ENCODE measurements at places on chromosomes 5 and 9.

DNA sequence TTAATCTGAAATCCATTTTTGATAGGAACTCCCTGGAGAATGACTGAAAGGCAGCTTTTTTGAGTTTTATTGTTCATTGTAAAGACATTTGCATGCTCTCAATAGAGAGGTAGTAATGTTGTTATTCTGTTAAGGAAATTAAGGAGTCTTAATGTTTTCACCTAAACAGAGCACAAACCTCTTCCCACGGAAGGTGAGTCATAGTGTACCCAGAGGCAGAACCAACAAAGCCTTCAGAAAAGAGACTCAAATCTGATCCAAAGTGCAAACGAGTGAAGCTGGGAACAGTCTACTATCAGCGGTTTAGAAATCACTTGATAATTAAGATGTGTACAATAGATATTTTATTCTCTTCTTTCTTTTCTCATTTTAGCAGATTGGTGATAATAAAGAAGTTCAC lies 470.5 kb downstream of the PLK2 start:
- no peak for DNase-seq

- no peak for DNase-seq
Observed at GRCh38 chr9:125043148-125043547, 100.2 kb downstream of the SCAI start.

- DNase-seq: no peak
Observed at GRCh38 chr9:102845827-102846371, 149.2 kb upstream of the CYLC2 start.

GRCh38 chr5:33257807-33258429 lies 182.8 kb upstream of the TARS1 start:
- no peak for DNase-seq

DNA sequence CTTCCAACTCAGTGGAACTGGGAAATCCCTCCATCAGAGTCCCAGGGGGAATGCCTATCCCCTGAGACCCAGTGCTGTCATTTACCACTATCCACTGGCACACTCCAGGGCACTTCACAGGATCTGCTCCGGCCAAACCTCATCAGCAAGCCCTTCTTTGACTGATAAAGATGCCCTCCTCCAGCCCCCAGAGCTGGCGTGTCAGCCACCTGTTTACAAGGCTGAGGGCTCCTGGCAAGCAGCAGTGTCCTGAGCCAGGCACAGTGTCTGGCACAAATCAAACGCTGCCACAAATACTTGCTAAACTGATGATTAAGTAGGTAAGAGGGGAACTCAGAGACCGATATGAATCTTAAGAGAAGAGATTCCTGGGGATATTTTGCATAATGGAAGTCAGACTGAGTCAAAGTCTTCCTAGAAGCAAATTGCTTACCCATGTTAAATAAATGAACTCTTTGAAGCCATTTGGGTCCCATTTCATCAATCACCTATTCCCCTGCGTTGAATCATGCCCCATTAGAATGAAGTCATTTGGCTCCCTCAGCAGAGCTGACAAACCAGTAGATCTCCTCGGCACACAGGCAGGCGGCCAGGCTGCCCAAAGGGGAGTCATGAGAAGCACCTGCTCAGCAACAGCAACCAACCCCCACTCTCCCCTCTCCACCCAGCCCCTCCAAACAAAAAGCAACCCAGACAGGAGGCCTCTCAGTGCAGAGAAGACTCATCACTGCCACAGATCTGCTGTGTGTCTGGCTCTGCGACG lies 97.4 kb downstream of the CDK5RAP2 start:
- no peak for DNase-seq

GRCh38 chr9:111683392-111683791 lies 22.0 kb downstream of the GNG10 start:
- DNase-seq: no peak

DNA sequence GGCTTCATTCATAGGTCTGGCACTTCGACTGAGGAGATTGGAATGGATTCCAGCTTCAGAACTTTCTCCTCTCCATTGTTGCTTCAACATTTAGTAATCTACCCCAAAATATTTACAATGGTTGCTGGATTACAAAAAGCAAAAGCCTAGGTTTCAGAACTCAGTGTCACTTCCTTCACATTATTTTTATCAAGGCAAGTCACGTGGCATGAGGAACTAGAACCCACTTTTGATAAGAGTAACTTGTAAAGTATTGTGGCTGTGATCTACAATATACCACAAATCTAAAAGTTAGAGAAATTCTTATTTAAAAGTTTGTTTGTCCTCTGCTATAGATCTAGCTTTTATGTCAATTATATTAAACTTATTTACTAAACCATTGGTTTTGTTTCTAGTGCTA lies 39.7 kb upstream of the ANKDD1B start:
- no peak for DNase-seq

DNA sequence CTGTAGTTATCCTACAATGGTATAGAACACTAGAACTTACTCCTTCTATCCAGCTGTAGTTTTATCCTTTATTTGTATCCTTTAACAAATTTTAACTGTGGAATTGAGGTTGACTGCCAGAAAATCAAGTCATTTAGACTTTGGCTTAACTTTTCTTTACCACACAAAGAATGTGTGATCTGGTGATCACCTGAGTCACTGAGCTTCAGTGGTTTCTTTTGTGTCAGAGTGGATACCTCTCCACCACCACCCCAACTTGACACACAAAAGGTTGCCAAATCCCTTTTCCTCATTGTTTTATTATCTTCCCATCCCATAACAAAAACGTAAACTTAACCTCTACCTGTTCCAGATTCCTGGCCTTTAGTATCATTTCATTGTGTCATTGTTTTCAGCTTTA lies 5.5 kb downstream of the OTULIN start:
- DNase-seq: no peak

DNA sequence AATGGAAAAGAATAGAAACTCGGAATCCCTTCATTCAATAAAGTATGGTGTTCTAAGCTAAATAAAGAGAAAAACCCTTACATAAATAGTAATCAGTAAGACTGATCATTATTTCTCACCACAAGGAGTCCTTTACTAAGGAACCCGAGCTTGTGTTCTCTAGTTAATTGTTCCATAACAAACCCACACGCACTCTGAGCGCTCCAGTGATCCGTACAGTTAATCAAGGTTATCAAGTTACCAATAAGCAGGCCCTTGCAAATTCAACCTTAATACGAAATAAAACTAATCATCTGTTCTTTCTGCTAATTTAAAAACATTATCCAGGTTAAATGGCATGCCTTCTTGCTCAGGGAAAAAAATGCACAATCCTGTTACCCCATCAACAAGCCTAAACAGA lies 224.4 kb downstream of the FRMD3 start:
- DNase-seq: no peak

DNA sequence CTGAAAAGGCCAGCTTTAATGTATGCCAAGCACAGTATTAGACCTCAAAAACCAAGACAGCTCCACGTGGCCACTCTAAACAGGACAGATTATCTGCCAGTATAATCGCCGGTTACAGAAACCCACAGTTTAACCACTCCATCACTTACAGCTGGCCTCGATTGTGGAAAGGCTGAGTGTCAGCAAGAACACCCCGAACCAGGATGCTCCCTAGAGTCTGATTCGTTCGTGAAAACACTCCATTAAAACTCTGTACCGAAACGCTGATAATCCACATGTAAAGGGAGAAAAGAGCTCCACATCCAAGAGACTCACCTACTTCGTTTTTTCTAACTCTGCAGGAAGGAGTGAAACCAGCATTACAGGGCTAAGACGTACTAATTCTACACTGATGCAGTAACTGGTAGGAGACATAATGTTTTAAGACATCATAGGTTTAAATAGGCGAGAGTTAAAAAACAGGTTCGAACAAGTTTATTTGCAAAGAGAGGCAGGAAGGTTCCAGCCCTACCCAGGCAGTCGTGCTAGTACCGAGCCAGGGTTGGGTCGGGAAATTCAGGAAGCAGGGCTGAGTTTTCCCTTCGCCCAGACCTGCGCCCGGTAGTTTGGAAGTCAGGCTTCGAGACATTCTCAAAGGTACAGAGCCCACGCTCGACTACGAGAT lies 949 bp downstream of the SERINC5 start:
- DNase-seq: no peak

DNA sequence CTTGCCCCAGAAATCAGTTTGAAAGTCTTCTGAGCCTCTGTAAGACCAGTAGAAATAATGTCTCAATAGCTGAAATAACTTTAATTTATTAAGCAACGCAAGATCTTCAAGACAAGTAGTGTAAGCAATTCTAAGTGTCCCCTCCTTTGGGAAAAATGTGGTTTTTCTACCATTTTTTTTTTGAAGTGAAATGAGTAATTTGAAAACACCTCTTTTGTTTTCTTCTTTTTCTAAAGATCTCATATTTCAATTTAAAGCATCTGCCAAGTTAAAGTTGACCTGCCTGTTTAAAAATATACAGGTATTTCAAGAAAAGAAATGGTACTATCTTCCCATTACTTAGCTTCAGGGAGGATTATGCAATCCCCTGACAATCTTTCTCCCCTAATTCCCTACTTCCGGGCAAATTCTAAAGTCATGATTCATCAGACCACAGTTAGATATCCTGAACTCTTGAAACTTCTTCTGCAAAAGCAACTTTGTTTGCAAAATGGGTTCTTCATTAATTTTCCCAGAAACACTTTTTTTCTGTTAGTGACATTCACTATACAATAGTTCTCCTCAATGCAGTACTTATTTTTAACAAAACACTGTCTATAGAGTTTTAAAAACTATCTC lies 7.8 kb upstream of the ANXA1 start:
- peak; percentile 17 for DNase-seq

GRCh38 chr5:124034963-124035362 lies 523.0 kb downstream of the CSNK1G3 start:
- DNase-seq: no peak

DNA sequence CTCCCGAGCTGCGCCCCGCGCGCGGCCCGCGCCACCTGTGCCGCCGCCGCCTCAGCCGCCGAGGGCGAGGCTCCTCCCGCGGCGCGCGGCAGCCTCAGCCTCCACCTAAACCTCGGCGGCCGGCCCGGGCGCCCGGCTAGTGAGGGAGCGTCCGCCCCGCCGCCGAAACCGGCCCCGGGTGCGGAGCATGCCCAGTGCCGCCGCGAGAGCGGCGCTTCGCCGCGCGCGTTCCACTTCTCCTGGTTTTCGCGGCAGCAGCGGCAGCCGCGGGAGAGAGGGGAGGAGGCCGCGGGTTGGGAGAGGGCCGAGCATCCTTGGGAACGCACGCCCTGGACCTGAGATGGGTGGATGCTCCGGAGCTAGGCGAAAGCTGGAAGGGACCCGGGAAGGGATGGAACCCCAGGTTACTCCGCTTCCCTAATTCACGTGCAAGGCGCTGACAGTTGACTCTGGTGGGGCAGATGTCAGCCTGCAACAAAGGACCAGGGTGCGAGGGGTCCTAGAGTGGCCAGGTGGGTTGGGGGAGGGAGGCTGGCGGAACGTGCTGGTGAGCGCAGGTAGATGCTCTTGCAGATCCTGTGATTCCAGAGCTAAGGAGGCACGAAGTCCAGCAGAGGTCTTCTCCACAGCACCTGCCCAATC lies at the start of gene CTNND2:
Gene CTNND2, minus strand, starts transcription at position 182 of the 642 bp plus-strand sequence. CDS start 593 bp downstream, outside the sequence.
- DNase-seq: no peak

DNA sequence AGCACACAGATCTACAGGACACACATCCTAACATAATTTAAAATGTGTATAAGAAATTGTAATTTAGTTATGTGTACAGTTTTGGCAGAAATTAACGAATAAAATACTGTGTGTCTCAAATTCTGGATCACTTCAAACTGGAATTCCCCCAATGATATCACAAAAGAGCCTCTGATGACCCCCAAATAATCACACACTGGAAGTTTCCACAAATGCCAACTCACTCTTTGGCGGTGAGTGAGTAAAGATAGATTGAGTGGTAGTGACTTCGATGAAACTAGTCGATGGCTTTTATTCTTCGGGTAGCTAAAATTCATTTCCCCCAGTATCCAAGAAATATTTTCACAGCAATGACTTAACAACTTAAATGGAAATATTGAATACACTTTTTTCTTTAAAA lies 2.2 kb downstream of the ZNF366 start:
- DNase-seq: no peak

- DNase-seq: peak; percentile 73
Observed at GRCh38 chr5:61275841-61276240, 56.2 kb upstream of the ZSWIM6 start.

DNA sequence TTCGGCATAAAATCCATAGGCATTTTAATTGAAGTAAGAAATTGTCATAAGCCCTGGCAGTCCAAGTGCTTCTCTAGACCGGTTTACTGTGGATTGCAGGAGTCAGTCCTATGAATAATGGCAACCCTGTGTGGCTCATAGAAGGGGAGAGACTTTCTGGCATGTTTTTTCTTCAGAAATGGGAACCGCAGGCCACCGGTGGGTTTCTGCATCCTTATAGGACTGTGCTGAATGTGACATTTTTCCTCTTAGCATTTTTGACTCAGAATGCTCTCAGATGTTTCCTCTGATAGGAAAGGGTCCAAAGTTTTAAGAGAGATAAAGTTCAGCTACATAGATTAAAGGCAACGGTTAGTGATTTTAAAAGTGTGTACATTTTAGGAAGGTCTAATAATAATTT lies 6.3 kb downstream of the DAPK1 start:
- no peak for DNase-seq

GRCh38 chr9:92713528-92713927 lies 43.6 kb upstream of the IPPK start:
- DNase-seq: no peak

- DNase-seq: no peak
Observed at GRCh38 chr5:67857502-67857901, 358.1 kb upstream of the PIK3R1 start.

DNA sequence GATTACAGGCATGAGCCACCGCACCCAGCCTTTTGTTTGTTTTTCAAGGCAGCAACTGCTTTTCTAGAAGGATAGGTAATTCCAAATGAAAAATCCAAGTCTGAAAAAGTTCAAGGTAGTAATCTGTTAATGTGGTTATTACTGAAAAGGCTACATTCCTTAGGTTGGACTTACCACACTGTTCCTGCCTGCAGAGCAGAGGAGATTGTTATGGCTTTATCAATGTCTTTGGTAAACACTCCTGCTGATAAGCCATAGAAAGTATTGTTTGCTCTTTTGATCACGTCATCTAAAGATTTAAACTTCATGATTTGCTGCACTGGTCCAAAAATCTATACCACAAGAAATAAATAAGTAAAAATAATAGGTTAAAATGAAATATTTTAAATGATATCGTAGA lies 43.4 kb downstream of the ALDH1A1 start:
- no peak for DNase-seq

DNA sequence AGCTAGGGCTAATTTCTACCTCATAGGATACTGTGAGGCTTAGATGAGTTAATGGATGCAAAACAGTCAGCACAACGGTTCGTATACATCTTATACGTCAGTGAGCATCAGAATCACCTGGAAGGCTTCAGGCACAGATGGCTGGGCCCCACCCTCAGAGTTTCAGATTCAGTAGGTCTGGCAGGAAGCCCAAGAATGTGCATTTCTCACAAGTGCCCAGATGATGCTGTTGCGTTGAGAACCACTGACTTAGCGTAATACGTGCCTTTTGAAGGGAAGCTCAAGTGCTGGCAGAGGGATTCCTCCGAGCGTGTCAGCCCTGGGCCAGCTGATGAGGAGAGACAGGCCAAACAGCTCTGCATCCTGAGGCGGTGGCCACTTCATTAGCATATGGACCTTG lies 117.1 kb upstream of the WWC1 start:
- no peak for DNase-seq

Data from SIG-M5 (cell line).